ENCODE measurements at places on chromosomes 2 and 18.

DNA sequence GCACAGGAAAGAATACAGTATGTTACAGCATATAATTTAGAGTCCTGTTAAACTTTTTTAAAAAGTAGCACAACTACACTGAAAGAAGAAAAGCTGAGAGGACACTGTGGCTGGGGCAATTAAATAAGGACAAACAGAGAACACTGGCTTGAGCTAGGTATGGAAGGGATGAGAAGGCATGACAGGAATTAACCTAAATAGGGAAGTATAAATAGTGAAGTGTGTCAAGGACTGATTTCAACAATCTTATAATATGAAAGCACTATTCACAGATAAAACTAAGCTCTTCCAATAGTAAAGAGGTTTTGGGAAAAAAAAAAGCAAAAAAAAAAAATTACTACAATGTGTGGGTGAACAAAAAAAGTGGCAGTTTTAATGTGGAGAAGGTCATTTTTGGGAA is 45.5 kb downstream of the PPP3R1 start:
- DNase-seq = no peak

GRCh38 chr2:124272261-124272841 is 247.3 kb downstream of the CNTNAP5 start:
- no peak for DNase-seq

- DNase-seq = peak; percentile 93
Measured at GRCh38 chr2:178072383-178073301, at the start of gene PDE11A. PDE11A (minus strand) TSS chr2:178072777; CDS start chr2:178072437, 340 bp downstream.

DNA sequence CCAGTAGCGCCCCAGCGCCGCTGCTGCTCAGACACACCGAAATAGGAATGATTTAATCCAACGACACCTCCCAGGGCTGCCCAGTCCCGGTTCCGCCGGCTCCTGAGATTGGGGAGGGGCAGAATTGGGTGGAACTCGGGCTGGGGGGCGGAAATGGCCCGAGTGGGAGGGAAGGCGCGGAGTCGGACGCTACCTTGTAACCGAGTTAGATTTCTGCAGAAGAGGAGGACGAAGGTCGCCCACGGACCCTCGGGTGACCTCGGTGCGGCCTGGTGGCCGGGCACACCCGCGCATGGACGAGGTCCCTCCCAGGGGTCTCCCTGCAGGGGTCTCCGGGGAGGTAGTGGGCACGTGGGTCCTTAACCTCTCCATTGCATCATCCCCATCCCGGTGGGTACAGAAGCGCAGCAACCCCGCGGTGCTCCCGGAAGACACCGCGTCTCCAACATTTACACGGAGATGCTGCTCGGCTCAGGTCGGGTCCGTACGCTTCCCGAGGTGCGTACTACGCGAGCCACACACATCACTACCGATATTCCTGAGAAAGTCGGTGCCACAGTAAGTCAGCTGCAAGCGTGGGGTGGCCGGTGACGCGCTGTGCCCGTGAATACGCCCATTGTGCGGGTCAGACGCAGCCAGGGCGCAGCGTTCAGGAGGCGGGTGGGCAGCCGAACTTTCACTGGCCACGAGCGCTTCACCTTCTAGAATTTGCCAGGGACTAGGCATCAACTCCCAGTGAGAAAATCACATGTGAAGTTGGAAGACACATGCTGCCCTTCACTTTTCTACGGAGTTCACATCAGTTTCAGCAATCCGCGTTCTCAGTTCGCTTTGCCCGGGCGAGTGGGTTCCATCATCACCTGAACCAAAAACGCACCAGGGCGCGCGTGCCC is 3.0 kb downstream of the ZNF516 start:
- peak; percentile 89 for DNase-seq

DNA sequence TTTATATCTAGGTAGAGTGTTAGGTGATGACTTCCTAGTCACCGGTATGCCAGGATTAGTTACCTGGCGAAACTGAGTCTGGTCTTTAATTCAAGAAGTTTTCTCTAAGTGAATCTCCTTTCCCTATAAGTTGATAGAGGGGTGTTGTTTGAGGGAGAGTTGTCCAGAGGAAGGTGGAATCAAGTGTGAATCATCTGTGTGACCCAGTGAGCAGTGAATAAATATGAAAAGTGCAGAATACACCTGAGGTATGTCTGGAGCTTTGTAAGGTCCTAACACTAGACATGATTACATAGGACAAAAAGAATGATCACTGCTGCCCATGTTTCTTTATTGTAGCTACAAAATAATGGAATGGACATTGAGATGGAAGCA is 11.2 kb downstream of the POU3F3 start:
- no peak for DNase-seq

DNA sequence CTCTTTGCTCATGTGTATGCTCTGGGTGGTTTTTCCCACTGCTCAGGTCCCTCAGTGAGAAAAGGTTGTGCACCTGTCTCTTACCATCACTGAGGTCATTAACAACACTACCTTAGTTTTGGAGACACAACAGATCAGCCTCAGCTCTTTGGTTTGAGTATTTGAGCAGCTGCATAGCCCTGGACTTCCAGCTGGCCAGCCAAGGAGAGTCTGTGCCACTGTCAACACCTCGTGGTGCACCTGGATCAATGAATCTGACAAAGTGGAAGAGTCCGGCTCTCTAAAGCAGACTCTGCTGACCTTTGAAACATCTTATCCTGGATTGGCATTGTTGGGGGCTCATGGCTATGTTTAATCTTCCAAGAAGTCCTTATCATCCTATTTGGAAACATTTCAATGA is 30.0 kb downstream of the SERPINB8 start:
- DNase-seq = no peak

DNA sequence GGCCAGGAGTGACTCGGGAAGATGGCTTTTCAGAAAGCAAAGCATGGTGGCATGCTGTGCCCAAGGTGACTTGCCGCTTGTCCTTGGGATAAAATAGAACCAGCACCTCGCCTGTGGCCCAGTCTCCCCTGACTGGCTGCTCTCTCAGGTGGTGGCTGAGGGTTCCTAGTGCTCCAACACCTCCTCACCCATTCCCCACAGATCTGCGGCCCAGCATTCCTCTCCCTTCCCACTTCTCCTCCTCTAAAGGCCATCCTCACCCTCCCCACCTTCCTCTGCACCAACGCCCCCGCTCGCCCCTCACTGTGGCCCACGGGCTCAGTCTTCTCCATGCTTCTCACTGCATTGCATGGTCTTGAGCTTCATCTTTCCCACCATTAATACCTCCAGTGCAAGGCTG is 132.4 kb downstream of the PXDN start:
- DNase-seq = no peak

Data from posterior cingulate gyrus (tissue), 11 donors.